ENCODE measurements at places on chromosomes 11 and 22.

GRCh38 chr11:30431127-30431814, 108.4 kb downstream of the ARL14EP start:
- DNase-seq: no peak

DNA sequence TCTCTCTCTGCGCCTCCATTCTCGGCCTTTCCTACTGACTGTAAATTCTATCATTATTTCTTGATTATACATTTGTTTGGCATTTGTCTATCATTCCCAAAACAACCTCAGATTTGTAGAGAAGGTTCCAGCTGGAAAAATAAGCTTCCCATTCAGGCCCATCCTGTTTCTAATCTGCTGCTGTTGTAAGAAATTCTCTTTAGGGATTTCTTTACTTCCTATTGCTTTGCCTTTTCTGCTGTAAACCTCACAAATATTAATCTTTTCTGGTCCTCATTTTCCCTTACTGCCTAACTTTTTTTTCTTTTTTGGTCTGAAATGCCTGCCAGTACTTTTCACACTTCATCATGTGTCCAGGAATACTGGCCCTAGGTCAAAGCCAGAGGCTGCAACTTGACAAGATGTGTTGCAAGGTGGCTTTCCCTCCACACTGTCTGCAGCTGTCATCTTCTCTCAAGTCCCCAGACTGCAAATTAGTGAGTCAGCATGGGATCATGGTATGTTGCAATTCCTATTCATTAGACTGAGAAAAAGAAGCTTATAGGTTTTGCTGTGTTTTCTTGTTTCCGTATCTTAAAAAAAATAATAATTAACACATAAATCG, 858.7 kb upstream of the CHORDC1 start:
- DNase-seq: no peak

DNA sequence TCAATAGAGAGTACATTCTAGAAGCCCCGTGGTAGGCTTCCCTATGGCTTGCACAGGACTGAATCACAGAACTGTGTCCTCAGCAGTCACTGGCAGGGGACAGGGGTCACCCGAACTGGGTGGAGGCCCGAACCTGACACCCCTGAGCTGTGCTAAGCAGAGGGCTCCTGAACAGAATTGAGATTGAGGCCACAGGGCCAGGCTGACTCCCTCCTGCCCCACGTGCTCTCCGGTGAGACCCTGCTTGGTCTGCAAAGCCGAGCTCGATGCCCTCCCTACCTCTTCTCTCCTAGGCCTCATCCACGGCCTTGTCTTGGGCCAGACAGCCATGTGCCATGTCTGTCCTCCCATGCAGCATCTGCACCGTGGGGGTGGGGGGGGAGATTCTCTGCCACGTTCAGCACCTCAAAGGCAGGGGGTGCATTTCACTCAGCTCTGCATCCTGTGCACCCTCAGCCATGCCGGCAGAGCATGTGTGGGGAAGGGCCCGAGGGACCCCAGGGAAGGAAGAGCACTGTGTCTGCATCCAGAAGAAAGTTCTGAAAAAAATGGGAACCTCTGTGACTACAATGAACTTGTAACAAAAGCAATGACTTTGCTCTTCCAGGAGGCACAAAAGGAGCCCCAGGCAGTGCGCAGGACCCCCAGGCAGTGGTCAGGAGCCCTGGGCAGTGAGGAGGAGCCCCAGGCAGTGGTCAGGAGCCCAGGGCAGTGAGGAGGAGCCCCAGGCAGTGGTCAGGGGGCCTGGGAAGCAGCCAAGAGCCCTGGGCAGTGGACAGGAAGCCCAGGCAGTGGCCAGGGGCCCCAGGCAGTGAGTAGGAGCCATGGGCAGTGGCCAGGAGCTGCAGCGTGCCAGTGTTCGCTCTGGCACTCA, 76.7 kb upstream of the SEPTIN5 start:
- no peak for DNase-seq

DNA sequence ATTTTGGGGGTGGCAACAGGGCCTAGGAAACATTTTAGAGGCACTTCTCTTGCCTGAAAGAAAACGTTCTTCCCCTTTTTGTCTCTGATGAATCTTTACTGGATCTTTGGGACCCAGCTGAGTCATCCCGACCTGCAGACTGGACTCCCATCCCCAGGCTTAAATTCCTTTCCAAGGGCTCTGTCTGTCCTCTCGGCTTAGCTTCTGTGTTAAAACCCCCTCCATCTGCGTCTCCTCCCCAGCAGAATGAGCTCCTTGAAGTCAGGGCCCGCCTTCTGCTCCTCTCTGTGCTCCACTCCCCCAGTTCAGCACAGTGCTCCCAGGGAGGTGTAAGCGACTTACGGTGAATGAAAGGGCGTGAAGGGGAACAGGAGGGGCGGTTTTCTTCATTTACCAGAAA, 895 bp upstream of the DAGLA start:
- no peak for DNase-seq

DNA sequence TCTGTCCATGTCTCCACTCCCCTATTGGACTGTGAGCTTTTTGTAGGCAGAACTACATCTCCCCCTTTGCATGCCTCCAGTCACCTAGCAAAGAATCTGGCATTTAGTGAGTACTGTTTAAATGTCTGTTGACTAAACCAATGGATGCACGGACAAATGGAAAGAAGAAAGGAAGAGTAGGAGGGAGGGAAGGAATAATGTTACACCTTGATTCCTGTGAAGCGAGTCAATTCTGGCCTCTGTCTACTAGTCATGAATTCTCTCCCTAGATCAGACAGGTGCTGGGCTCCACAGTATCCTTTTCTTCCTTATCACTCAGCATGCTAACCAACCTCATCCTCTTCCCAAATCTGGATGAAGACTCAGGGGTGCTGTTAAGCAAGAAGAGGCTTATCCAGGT, 33.6 kb downstream of the GALNT18 start:
- DNase-seq: no peak

DNA sequence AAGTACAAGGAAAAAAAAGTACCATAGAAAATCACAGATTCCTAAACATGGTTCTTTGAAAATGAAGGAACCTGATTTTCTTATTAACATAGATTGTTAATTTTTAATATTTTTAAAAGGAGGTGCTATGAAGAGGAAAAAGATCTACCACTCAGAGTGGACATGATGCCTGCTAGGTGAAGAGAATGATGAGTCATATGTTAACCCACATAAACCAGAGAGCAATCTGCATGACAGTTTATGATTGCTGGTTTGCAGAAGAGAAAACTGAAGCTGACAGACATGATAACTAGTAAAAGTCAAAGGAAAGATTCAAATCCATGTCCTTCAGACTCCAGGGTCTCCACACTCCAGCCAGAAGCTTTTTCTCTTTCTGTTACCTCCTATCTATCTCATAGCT, 1231.7 kb downstream of the LRRC4C start:
- DNase-seq: no peak

GRCh38 chr11:19243143-19243542, 2.4 kb upstream of the E2F8 start:
- no peak for DNase-seq

DNA sequence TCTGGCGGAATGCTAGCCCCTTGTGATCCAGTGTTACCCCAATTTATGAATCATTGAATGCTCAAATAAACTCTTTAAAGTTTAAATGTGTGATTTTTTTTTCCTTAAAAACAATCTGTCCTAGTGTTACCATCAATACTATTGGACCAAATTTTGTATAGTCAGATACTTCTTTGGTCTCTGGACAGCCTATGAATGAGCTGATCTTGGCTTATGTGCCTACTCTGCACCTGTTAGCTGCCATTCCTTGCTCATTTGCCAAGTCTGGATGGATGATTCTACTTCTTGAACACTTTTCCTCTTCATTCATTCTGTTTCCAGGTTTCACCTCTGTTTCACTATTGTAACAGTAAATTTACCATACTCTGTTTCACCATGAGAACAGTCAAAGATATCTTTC, 226.5 kb upstream of the ZBED5 start:
- DNase-seq: no peak
